ENCODE measurements at places on chromosomes 2 and 18.

- no peak for DNase-seq
These were observed 63.5 kb downstream of the PLA2R1 start for GRCh38 chr2:159998961-159999360.

DNA sequence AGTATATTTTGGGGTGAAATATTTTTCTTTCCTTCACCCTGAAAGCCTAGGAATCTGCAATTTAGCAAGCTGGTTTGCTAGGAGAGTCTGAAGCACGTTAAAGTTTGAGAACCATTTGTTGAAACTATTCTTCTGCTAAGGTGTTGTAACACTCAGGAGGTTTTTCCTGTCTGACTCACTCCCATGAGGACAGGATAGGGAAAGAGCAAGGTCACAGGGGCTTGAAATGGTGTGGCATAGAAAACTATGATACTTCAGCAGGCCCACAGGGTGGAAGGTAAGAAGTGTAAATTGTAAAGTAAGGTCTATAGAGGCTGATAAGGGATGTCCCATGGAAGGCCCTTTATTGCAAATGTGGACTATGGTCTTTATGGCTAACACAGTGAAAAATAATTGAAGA is 177.7 kb upstream of the ZC3H15 start:
- no peak for DNase-seq

- DNase-seq, result no peak
These were observed 133.2 kb downstream of the ZNF532 start for GRCh38 chr18:58997811-58998337.

DNA sequence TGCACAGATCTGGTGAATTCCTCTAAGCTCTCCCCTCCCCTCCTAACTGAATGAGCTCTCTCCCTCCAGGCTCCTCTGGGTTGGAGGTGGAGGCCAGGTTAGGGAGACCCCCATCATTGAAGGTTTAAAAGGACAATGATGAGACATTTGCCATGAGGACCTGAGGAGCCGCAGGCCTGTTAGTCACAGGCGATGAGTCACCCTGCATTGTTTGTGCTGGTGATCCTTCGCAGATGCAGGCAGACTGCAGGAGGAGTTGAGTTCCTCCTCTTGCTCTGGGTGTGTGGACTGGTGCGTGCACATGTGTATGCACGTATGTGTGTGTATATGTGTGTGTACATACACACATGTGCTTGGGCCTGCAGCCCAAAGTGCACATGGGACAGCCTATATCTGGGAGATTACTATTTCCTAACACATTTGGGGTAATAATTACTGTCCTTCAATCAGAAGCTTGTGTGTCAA is 42.0 kb downstream of the MCFD2 start:
- peak; percentile 32 for DNase-seq

- no peak for DNase-seq
These were observed 18.8 kb downstream of the PSD4 start for GRCh38 chr2:113192459-113193100.

- DNase-seq, result no peak
These were observed 24.8 kb upstream of the RPE start for GRCh38 chr2:209977386-209978239.

DNA sequence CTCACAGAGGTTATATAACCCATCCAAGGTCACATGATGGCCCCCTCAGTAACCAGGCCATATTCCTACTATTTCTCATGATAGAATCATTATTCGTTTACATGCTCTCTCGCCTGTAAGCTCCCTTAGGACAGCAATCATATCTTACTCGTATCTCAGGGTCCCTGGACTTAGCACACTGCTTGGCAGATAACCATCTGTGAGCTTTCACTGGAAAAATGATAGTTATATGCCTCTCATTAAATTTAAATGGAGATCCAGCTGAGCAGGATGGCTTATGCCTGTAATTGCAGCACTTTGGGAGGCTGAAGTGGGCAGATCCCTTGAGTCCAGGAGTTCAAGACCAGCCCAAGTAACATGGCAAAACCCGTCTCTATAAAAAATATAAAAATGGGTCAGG is 21.9 kb downstream of the KIF3C start:
- no peak for DNase-seq

- no peak for DNase-seq
These were observed 105.5 kb downstream of the CAPN13 start for GRCh38 chr2:30701782-30702181.

DNA sequence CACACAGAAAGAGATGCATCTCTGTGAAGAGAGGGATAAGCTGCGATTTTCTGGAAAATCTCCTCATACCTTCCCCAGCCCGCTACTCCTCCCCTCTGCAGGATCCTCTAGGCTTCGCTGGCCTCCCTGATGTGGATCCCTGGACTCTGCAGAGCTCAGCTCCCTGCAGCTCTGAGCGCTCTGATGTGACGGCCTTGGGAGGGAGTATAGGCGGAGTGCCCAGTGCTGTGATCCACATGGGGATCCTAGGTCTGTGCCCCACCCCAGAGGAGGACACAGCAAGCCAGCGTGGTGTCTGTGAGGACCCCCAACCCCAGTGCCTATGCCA is 111.0 kb downstream of the GYPC start:
- no peak for DNase-seq

DNA sequence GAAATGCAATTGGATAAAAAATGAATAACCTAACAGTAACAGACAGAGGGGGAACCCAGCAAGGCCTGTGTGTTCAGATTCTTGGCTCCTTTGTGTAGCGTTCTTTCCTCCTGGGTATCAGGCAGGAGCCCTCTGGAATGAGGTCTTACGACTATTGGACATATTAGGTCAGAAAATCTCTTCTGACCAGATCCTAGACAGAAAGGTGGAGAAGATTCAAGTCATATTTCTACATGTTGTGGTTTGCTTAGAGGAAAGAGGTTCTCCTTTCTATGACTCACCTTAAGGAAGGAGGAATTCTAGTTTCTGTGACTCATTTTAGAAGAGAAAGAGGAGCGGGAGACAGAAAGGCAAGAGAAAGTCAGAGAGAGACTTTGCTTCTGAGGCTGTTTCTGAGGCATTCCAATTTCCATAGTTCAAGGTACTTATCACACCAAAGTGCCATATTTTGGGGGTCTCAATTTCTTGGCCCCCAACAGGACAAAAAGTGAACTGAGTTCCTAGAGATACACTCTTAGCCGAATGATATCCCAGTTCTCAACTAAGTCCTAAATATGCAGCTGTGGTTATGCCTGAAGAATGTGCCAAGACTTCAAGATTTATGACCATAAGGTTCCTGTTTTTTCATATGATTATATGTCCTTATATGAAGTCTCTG is 618.6 kb downstream of the ZEB2 start:
- no peak for DNase-seq

GRCh38 chr18:8994603-8995002 is 107.9 kb upstream of the NDUFV2 start:
- DNase-seq, result no peak

GRCh38 chr2:162327134-162327769 is 8.8 kb upstream of the IFIH1 start:
- peak; percentile 24 for DNase-seq

DNA sequence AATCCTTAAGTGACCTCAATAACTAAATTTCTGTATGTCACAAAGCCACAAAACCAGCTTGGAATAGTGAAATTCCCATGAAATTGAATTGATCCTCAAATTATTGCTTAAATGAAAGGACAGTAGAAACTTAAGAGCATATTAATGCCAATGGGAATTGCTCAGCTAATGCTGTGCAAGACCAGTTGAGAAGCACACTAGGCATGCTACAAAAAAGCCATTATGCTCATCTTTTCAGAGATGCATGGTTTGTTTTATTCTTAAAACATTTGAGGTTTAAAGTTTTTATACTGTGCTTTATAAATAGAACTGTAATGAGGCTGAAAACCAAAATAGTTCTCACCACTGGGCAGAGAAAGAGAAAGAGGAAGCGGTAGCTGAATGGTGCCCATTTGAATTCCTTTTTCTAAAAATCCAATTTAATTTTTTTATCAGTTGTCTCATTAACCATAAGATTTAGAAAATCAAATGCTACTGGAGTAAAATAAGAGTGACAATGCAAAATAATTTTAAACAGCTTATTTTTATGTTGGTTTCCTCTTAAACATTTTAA is 98.6 kb downstream of the LNPK start:
- DNase-seq, result no peak

- DNase-seq, result no peak
These were observed 96.6 kb downstream of the TMEM17 start for GRCh38 chr2:62409442-62409841.

- no peak for DNase-seq
These were observed 25.7 kb upstream of the B3GNT7 start for GRCh38 chr2:231369580-231370428.

DNA sequence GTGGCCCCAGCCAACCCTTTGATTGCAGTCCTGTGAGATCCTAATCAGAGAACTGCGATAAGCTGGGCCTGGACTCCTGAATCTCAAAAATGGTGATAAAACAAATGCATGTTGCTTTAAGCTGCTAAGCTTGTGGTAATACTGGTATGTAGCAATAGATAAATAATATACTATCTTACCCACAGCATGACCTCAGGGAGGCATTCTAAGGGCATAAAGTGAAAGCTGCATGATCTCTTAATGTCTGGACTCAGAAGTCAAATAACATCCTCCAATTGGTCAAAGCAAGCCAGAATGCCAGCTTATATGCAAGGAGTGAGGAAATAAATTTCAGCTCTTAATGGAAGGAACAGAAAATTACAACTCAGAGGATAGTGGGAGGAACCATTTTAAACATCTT is 246.1 kb downstream of the FSIP2 start:
- DNase-seq, result no peak

DNA sequence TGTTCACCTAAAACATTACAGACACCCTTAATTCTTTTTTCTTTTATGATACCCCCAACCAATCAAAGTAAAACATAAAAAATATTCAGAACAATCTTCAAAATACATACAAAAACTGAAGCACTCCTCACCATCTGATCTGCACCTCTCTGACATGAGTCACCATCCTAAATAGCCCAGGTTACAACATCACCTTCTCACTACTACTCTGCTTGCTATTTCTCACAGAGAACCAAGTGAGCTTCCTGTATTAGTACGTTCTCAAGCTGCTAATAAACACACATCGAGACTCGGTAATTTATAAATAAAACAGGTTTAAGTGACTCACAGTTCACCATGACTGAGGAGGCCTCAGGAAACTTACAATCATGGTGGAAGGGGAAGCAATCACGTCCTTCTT is 183.5 kb downstream of the CBLN2 start:
- DNase-seq, result no peak

DNA sequence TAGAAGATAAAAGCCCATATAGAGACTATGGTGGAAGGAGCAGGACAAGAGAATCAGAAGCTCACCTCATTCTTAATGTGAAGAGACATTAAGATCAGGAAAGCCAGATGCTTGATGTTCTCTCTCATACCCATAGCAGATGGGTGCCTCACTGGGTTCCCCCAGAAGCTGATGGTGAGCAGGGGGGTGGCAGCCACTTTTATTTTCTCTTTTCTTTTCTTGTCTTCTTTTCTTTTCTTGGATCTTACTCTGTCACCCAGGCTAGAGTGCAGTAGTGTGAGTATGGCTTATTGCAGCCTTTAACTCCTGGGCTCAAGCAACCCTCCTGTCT is 14.8 kb upstream of the CXCR4 start:
- no peak for DNase-seq

- no peak for DNase-seq
These were observed 20.4 kb downstream of the GORASP2 start for GRCh38 chr2:170949415-170949814.

DNA sequence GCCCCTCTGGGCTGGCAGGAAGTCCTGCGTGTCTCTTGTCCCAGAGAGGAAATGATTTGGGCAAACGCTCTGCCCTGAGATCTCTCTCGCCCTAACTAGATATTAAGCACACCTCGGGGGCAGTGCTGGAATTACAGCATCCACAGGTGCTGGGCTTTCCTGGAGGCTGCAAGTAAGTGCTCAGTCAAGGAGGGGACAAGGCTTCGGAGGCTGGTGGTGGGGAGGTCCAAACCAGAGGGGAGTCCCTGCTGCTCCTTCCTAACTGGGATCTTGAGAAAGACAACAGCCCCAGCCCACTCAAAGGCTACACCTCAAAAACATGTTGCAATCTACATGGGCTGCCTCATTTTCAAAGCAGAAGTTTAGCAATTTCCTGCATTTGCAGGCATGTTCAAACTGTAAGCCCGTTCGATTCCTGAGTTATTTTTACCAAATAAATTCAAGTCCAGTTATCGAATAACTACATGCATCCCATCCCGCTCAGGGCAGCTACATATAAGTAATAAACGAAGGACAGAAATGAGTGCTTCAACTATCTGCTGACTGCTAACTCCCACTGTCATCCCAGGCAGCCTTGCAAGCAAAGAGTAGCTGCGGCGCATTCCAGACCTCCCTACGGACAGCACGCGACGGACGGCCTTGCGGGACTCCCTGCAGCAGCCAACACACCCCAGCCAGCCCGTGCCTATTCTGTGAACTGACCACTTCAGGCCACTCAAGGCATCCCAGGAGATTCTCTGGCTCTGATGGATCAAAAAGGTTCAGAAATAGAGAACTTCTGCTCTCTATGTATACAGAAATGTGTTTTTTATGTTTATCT is 27.5 kb downstream of the ZNF516 start:
- no peak for DNase-seq

DNA sequence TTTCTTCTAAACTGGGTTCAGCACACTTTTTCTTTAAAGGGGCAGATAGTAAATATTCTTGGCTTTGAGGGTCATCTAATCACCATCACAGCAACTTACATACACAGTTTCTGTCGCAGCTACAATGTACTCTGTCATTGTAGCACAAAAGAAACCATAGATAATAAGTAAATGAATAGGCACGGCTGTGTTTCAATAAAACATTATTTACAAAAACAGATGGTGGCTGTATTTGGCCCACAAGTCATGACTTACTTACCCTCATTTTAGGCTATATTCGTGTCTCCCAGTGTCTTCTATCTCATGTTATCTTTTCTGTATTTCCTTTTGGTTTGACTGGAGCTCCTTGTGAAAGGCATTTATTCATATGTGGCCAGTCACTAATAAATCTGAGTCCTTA is 168.3 kb downstream of the MAP2 start:
- no peak for DNase-seq

GRCh38 chr2:169782513-169782912 is 16.2 kb upstream of the SSB start:
- no peak for DNase-seq

GRCh38 chr2:179096090-179096489 is 46.2 kb upstream of the CCDC141 start:
- no peak for DNase-seq
